Amniotic stem cell (primary cell): ENCODE measurements at places on chromosomes 2 and 18.

GRCh38 chr2:156663757-156664409, 227.7 kb downstream of the GPD2 start:
- no peak for DNase-seq

DNA sequence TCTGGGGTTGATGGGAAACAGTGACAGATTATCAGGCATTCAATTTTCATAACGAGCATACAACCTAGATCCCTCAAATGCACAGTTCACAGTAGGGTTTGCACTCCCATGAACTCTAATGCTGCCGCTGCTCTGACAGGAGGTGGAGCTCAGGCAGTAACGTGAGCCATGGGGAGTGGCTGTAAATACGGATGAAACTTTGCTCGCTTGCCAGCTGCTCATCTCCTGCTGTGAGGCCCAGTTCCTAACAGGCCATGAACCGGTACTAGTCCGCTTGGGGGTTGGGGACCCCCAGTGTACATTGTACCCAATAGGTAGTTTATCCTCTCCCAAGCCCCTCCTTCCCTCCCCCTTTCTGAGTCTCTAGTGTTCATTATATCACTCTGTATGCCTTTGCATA, 94.6 kb downstream of the PTH2R start:
- DNase-seq = no peak

DNA sequence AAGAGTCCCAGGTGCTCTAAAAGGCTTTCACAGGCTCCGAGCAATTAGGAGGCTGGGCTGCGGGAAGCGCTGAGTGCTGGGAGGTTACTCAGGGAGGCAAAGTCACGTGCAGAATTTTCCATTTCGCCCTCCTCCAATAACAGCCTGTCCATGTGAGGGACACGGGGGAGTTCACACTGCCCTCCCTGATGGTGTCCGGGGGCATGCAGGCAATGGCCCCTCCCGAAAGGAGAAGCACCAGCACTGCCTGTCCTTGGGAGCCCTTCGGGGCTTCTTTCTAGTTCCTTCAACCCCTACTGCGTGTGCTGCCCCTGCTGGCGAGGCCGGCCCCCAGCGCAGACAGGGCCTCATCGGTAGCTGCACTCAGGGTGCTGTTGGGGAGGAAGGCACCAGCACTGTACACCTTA, 63.1 kb upstream of the HPCAL1 start:
- DNase-seq = no peak

DNA sequence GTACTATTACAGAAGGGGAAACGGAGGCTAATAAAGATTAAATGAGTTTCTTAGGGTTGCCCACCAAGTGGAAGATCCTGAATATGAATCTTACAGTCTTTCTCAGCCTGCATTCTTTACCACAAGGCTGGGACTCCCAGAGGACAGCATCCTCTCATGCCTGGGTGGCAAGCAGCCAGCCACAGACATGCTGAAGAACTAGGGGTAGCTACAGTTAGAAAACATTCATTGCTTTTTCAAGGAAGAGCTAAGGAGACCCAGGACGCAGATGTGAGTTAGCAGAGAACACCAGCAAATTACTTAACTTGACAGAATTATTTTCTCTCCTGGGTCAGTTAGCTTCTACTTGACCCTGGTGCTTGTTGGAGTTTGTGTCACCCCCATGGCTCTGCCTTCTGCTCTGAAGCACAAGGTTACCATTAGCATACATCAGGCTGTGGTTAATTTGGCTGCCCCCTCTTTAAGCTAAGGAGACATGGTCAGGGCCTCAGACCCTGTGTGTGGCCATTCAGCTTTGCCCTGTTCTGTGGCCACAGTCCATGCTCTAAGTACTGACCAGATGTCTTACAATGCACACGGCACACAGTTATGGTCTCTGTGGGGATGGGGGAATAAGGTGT, 132.3 kb upstream of the TNP1 start:
- DNase-seq = no peak

- DNase-seq = no peak
These were observed 80.5 kb upstream of the ITPRID2 start for GRCh38 chr2:181810823-181811695.

DNA sequence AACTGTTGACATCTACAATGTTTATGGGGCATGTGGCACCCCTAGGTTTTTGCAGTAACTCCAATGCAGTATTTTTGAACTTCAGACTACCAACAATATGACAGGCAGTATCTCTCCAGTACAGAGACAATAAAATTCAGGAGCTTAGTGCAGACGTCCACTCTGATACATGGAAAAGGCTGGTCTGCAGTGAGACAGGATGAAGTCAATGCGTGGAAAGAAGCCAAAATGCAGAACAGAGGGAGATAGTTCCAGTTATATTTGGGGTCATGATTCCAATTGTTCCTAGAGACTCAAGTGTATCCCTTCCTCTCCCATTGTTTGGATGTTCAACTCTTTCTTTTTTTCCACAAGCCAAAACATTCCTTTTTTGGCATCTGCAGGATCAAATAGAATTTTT, 18.7 kb upstream of the SMAD2 start:
- no peak for DNase-seq

DNA sequence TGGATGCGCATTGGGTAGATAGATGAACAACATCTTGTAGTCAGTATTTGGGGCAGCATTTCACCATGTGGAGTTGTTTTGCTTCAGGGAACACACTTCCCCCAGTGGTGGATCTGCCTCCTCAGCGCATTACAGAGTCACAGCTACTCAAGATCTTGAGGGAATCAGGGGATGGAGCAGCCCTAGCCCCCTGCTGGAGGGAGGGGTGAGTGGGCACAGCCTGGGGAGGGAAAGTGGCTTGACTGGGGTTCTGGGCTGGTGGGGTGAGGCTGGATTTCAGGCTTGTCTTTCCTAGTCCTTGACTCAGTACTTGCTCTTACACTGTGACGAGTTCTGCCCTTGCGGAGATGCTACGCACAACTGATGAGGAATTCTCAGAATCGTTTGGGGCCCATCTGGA, 271.0 kb upstream of the HS6ST1 start:
- no peak for DNase-seq

GRCh38 chr18:63795606-63796005, 20.4 kb downstream of the SERPINB7 start:
- DNase-seq = no peak

DNA sequence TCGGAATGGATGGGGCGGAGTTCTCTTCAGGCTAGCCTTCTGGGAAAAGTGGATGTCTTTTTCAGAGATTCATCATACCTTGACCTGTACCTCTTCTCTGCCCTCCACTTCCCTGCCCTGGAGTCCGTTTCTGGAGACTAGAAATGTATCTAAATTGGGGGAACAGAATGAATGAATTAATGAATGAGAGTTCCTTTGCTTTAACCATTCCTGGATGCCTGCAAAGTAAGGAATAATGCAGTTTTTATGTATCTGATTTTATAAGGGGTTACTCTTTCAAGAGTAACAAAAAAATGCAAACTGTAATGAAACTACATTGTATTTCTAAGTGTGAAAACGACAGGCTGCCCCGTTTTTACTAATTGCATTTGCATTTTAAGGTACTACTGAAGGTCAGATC, 2.0 kb downstream of the SOWAHC start:
- no peak for DNase-seq

- no peak for DNase-seq
These were observed 160.8 kb downstream of the NBAS start for GRCh38 chr2:15400240-15400826.

DNA sequence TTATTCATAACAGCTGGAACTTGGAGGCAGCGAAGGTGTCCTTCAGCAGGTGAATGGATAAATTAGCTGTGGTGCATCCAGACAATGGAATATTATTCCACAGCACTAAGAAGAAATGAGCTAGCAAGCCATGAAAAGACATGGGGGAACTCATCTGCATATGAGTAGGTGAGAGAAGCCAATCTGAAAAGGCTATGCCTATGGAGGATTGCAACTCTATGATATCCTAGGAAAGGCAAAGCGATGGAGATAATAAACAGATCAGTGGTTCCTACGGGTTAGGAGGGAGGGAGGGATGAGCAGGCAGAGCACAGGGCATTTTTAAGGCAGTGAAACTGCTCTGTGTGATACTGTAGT, 66.2 kb downstream of the ODC1 start:
- no peak for DNase-seq

DNA sequence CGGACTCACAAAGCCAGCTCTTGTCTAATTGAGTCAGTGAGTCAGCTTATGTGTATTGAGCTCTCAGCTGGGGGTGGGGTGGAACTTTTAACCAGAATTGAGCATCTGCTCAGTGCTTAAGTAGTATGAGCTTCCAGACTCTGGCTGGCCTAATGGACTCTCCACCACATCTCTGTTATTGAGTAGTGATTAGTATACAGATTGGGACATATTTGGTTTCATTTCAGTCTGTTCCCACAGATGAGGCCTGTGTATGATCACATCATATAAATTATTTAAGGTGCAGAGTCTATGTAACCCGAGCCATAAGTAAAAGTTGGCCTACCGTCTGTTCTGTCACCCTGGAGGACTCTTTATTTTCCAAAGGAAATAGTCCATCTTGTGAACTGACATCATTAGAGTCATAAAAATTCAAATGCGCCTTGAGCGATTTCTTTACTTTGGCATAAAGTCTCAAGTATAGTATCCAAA, 152.1 kb downstream of the THSD7B start:
- DNase-seq = no peak

- DNase-seq = no peak
These were observed 11.9 kb downstream of the NYAP2 start for GRCh38 chr2:225411452-225411851.

DNA sequence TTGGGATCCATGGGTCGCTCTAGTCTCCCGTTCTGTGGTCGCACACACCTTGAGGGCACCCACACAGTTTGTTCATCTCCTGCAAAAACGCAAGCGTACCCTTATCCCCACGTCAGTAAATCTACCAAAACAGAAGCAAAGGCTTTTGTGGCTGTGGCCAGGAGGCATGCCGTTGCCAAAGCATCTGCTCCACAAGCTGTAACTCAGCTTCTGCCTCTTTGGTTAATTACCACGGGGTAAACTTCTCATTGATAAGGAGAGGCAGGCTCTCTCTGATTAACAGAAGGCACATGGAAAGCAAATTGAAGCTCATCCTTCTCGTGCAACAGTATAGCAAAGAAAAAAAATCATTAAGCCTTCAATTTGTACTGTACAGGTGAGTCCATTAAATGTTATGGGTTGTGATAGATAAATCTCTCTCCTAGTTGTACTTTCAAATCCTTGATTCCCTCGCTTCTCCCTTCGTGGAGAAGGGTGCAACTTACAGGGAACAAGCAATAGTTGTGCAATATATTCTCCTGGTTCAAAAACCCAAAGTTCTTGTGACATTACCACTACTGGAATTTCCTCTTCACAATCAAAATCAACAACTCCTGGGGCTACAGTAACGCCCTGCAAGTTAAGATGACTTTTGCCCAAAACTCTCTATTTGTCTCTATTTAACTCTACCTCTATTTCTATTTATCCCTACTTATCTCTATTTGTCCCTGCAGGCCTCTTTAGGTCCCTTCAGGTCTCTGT, 10.3 kb downstream of the PECR start:
- DNase-seq = no peak

- DNase-seq = no peak
These were observed 44.8 kb downstream of the CCDC148 start for GRCh38 chr2:158411748-158412147.

DNA sequence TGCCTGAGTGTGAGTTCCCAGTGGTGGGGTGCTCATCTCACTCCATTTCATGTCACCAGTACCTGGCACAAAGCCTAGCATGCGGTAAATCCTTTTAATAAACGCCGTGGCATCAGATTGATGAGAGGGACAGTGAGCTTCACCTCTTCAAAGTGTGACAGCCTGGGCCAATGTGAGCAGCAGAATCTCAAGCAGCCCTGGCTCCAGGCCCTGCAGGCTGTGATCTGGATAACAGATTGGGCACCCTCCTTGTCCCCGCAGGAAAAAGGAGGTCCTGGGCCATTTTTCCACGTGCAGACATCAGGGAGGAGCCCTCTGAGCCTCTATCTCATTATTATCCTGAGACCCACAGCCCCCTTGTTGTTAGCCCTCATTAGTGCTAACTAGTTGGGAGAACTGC, 34.8 kb downstream of the TET3 start:
- no peak for DNase-seq

DNA sequence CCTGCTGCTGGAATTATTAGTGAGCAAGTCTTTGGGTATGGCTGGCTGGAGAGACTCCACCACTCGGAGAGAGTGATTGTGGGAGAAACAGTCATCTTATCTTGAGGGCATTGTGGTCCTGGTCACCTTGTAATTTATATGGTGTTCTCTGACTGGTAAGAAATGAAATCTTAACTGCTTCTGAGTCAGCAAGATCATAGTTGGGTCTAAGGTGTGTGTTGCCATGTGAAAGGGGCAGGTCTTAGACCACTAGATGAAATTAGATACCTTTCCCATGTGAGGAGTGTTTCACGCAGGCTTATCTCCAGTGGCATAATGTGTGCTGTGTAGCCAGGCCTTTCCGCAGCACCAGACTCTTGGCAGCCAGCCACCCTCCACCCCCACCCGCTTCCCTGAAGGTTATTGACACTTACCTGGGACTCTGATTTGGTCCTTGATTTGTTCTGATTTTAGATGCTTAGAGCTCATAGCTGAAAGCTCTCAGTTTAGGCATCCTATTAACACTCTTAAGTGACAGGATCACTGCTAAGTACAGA, 7.7 kb downstream of the MAPRE3 start:
- no peak for DNase-seq

DNA sequence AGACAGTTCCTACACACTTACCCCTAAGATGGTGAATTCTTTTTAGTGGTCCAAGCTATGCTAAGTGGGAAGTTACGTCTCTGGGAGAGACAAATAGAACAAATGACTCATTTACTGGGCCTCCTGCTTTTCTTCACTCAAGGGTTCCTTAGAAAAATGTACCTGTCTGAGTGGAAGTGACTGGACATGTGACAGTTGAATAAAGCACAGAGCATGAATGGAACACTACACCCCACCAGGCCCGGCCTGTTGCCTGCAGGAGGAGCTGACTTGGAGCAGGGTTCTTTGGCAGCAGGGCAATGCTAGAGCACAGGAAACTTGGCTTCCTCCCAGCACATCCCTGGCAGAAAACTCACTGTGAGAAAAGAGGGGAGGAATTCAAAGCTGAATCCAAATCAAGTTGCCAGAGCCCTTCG, 451.0 kb upstream of the SETBP1 start:
- DNase-seq = peak; percentile 12

DNA sequence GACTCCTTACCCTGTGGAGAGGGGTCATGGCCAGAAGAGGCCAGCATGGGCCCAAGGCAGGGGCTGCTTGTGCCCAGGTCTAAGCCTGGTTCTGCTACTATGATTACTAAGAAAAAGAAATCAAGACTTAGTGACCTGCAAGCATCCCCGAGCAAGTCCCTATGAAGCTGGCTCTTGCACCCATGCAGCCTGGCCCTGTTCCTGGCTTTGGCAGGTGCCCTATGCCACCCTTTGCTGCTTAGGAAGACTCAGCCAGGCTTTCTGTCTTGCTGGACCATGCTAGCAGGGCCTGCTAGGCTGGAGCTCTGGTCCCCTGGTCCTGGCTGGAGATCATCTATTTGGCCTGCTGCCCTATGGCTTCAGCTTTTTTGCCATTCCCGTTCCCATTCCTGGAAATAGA, 309.4 kb upstream of the EPAS1 start:
- DNase-seq = no peak

GRCh38 chr2:112201696-112202430, 53.0 kb downstream of the ZC3H8 start:
- no peak for DNase-seq
